Right hindlimb (tissue), 1 donor: ENCODE measurements at places on chromosomes 7 and 10.
A peak's percentile ranks its signal among the peaks of the same experiment; 100 is the strongest.

DNA sequence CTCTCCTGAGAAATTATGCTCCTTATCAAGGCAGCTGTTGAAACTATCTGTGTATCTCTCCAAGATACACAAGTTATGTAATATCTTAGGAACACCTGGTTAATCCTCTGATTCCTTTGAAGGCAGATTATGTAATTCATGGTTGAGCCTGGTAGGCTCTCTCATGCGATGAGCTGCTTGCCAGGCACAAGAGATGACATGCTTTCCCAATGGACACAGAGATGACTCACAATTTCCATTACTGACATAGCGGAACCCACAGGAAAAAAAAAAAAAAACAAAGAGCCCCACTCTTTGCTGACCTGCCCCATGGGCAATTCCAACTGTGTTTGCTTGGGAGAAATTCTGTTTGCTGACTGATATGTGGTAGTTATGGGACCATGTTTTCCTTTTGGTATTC is 736.4 kb upstream of the PHF14 start:
- DNase-seq, result no peak

DNA sequence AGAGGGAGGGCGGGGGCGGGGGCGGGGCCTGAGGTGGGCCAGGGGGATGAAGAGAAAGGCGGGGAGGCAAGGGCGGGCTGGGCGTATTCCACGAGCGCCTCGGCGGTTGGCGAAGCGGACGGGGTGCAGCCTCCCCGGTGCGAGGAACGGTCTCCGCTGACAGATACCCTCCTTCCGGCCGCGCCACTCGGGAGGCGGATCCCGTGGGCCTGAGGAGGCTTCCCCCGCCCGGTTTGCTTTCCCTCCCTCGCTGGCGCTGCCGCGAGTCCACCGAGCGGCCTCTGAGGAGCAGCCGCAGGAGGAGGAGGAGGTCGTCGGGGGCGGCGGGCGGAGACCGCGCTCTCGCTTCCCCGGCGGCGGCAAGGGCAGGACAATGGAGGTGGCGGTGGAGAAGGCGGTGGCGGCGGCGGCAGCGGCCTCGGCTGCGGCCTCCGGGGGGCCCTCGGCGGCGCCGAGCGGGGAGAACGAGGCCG is at the start of gene TRIM24:
TRIM24 (plus strand) TSS at position 84 of the 473 bp plus-strand sequence; CDS start at position 374, 290 bp downstream.
- DNase-seq, result no peak

DNA sequence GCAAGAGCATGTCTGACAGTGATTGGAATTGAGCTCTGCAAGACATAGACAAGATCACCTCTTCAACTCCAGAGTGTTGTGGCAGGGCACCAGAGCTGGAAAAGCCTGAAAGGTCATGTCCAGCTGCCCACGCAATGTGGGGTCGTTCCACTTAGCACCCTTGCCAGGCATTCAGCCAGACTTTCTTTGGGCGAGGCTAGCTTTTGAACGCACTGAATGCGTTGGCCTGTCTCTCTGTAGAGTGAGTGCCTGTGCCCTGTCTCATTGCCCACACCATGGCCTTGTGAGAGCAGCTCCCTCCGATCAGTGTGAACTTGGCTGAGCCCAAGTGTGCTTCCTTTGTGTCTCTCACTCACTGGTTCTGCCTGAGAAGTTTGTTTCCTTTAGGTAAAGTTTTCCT is 23.3 kb downstream of the UBTD1 start:
- no peak for DNase-seq

- no peak for DNase-seq
These were observed 229.3 kb upstream of the MEOX2 start for GRCh38 chr7:15915686-15916293.

GRCh38 chr7:47046949-47047348 is 535.0 kb downstream of the TNS3 start:
- no peak for DNase-seq

- no peak for DNase-seq
These were observed 43.9 kb upstream of the GSAP start for GRCh38 chr7:77460057-77460486.

DNA sequence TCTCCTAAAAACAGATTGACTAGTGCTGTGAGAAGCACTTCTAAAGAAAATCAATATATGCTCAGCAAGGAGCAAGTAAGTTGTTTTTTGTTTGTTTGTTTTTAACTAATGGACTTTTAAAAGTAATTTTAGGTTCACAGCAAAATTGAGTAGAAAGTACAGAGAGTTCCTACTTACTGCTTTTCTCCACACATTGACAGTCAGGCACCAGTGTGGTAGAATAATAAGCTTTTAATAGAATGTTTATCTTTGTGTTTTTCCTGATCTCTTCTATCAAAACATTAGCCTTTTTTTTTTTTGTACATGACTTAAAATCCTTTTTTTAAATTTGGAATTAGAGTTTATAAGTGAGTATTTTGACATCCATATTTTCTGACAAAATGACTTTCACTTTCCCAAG is 28.0 kb downstream of the MINPP1 start:
- no peak for DNase-seq

DNA sequence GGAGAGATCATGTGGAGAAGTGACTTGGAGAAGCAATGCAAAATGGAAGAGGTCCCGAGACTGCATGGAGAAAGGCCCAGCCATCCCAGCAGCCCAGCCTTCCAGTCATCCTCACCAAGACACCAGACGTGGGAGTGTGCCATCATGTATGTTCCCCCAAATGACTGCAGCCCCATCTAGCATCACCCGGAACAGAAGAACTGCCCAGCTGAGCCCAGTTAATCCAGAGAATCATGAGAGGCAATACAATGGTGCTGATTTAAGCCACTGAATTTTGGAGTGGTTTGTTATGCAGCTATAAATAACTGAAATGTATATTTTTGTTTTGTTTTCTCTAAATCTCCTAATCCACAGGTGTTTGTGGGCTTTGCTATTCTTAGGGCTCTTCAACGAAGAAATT is 22.5 kb upstream of the VCL start:
- no peak for DNase-seq

DNA sequence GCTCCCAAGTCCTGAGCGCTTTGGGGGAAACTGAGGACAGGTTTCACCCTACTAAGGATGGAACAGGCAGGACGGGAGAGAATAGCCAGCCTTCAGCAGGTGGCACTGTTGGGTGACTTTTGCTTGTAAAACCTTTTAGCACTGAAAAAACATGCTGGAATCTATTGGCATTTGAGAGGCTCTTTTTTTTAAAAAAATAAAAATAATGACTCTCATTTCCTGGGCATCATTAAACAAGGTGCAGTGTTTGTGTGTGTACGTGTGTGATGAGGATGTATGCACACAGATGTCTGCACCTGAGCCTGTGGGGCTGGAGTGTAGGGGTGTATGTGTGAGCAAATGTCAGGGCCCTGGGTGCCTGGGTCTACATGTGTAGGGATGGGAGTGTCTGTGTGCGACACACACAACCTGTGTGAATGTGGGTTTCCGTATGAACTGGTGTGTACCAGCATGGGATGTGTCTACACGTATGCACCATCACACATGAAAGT is 177.9 kb downstream of the RPS24 start:
- peak; percentile 59 for DNase-seq

DNA sequence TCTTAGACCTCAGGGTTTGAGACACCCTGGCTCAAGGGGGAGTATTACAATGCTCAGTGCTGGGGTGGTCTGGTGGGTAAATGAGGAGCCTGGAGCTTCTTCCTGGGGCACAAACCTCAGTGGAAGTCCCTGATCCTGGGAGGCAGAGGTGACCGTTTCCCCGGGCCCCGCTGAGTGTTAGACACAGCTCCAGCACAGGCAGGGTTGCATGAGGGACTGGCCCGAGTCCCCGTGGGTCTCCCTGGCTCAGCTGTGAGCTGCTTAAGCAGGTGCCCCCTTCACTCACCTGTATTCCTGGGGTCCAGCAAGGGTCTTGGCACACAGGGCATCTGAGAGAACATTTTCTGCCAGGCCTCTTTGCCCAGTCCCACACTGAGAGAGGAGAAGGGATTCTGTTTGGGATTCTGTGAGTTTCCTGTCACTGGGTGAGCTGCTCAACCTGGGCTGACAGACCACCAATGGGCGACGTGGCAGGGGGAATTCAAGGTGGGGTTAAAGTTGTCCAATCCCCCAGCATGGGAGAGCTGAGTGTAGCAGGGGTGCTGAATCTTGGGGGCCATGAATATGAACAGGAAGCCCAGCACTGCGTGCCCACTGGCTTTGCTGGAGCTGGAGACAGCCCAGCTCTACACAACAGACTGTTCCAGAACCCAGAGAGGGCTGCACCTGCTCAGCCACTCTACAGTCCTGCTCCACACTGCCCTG is 29.9 kb downstream of the DDIT4 start:
- DNase-seq, result no peak

GRCh38 chr10:72736176-72736827 is 44.4 kb downstream of the MCU start:
- DNase-seq, result no peak

DNA sequence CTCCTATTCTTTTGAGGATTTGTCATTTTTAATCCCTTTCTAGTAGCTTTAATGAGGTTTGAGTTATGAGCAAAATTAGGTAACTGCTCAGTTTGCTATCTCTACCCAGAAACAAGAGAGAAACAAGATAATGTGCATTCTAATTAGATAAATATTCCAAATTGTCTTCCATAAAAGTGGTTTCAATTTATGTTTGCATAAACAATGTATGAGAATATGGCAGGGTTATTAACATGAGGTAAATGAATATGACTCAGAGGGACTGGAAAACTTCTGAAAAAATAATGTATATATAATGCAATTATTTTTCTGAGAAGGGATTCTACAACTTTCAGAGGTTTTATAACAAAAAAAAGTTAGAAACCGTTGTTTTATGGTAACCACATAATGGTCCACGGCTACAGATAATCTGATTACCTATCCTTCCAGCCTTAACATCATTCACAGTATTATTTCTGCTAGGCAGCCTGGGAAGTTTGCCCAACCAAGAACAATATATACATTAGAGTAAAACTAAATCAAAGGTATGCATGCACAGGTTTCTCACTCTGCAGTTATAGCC is 101.2 kb downstream of the CRPPA start:
- DNase-seq, result no peak

GRCh38 chr10:21075880-21076279 is 178.8 kb upstream of the NEBL start:
- no peak for DNase-seq

- no peak for DNase-seq
These were observed 26.6 kb upstream of the GJD4 start for GRCh38 chr10:35578618-35578956.

DNA sequence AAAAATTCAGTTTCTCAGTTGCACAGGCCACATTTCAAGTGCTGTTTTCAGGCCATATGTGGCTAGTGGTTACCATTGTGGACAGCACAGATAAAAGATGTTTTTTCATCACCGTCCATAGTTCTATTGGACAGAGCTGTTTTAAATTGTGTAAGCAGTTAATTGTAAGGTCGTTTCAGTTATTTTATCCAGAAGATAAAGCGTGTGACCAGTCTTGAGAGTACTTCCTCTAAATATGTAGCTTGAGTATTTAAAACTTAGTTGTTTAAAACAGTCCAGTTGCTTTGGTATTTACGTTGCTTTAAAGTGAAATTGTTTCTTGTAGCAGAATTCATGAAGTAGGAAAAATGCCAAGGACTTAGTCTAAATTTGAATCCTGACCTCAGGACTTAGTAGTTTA is 66.9 kb downstream of the ZNRF2 start:
- DNase-seq, result no peak

DNA sequence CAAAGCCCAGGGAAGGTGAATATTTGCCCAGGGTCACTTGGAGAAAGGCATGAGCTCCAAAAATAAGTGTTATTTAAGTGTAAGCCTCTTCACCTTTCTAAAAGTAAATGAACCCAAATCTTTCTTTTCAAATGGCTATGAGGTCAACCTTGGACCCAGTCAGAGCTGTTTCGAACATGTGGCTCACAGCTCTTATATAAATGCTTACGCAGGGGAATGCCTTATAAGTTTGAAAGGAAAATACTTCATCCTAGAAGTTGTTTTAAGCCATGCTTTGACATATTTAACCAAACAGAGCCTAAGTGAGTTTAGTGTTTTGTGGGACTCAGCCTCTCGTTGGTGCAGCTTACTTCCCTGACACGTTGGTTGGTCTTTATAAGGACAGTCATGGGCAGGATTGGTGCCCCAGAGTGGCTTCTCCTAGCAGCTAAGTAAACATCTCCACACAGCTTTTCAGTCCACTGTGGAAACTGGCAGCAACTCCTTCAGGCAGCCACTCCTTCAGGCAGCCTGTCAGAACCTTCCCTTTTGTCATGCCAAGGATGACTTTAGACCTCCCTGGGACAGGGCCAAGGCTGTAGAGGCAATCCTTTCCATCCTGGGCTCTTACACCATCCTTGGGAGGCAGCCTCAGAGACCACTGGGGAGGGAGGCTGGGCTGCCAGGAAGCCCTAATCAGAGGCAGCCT is 43.6 kb downstream of the MINDY4 start:
- peak; percentile 76 for DNase-seq

- no peak for DNase-seq
These were observed 240.5 kb upstream of the FZD8 start for GRCh38 chr10:35882422-35883150.

GRCh38 chr10:63822496-63822895 is 301.3 kb downstream of the REEP3 start:
- no peak for DNase-seq
